H7 (cell line): ENCODE measurements at places on chromosomes 4 and X. TPM values are rescaled to one million over a fixed set of nuclear protein-coding genes. Genes with fewer than 3 reads are reported as not detected.
A peak's percentile ranks its signal among the peaks of the same experiment; 100 is the strongest.

- no peak for DNase-seq
Observed at GRCh38 chr4:159150396-159150795, 47.5 kb downstream of the RAPGEF2 start.

DNA sequence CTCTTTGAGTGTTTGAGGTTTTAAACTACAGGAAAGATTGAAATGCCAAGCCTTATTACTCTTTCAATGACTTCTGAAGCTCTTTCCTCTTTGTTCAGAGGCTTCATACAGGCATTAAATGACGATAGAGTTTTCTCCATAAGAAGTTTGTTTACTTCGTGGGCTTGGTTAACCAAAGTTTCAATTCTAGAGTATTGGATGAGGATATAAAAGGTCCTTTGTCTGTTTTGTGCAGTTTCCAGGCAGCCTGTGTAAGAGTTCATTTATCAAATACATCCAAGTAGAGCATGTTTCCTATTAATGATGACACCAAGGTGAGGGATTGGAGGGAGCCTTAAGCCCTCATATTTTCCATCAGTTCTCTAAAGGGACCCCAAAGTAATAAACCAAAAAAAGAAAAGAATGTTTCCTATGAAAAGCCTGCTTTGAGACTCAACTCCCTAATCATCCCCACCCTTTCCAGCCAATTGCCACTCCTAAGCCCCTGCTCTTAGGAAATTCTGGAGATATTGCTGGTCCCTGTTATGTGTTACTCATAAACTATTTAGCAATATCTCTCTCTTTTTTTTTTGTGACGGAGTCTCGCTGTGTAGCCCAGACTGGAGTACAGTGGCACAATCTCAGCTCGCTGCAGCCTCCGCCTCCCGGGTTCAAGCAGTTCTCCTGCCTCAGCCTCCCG is 106.2 kb upstream of the IL13RA1 start:
- DNase-seq: no peak

GRCh38 chr4:101157415-101158133 is 189.8 kb downstream of the PPP3CA start:
- no peak for DNase-seq

GRCh38 chr4:155787113-155787710 is 28.4 kb downstream of the GUCY1B1 start:
- DNase-seq: peak; percentile 47

- DNase-seq: no peak
Observed at GRCh38 chr4:185830263-185830994, 18.4 kb upstream of the SORBS2 start.

DNA sequence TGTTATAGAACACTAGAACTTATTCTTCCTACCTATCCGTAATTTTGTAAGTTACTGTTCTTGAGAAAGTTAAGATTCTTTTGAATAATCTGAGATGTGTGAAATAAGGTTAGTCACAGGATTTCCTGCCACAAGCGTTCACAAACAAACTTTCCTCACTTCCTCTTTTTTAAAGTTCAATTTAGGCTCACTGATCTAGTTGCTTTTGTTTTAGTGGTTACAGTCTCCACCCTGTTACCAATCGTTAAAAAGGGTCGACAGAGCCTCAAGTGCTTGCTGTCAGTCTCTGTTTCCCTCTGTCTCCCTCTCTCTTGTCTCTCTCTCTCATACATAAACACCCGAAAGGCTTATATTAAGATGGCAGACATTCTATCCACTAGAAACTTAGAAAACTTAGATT is 35.9 kb upstream of the STK26 start:
- no peak for DNase-seq

DNA sequence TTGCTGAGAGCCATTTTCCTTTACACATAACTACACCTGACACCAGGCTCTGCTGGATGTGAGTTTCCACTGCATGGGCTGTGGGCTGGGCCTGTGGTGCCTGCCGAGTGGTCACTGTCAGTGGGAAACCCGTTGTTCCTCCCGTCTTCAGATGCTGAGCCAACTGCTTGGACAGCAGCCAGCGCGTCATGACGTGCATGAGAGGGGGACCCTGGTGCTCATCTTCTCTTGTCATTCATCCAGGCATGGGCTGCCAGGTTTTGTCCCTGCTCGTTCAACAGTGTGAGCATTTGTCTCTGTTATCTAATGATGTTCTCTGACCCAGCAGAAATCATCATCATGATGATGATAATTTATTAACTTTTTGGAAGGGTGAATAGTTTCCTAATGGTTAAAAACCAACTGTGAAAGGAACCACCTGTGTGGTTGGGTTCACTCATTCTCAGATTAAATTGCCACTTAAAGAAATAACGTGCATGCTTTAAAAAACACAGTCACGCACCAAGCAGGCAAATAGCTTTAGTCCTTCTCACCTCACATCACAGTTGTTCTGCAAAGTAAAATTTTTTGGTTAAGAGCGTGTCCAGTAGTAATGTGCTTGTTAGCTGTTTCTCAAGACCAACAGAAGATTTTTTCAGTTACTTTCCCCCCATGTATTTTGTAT is 19.9 kb upstream of the CLDN34 start:
- no peak for DNase-seq

GRCh38 chr4:26809811-26810210 is 50.8 kb upstream of the STIM2 start:
- no peak for DNase-seq

DNA sequence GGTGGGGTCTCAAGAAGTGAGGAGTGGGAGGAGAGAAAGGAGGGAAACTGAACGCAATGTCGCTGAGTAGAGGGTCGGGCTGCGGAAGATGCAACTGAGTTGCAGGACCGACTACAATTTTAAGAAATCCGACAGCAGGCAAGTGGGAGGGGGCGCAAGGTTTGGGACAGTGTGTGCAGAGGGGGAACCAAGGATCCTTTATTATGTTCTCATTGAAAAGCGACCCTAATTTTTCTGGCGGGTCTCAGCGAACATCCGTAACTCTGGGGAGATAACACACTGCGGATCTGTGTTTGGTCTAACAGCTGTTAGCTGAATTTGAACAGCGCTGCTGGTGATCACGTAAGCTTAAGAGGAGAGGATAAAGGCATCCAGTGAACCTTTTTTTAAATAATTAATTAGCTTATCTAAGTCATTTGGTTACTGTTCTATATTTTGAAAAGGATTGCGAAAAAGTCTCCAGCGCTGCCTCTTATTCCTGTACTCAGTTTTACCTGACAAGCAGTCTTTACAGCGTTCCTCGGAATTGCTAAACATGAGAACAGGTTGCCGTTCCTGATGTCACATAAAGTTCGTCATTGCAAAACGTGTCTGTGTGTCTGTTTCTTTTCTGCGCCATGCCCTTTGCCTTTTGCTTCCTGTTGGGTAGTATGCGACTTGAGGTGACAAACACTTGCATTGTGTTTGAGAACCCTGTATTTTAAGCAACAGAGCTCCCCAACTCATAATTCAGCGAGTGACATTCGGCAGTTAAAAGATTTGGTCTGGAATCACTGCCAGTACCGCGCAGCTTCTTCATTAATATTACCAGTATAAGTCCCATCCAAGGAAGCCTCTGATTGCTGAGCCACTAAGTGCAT is 1.3 kb downstream of the HTR2C start:
- DNase-seq: no peak

- DNase-seq: no peak
Observed at GRCh38 chr4:147821555-147821954, 89.7 kb downstream of the ARHGAP10 start.

DNA sequence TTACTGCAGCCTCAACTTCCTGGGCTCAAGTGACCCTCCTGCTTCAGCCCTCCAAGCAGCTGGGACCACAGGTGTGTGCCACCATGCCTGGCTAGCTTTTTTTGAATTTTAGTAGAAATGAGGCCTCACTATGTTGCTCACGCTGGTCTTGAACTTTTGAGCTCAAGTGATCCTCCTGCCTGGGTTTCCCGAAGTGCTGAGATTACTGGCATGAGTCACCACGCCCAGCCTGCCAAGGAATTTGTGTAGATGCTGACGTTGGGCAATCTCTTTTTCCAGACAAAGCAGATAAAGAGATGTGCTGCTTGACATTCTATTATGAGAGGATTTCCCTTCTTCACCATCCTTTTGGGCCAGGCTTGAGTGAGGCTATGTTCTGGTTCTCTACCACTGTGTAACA is 254.5 kb upstream of the RPS6KA3 start:
- no peak for DNase-seq

GRCh38 chrX:77087529-77088169 is 359.5 kb upstream of the FGF16 start:
- no peak for DNase-seq

- DNase-seq: no peak
Observed at GRCh38 chr4:105878668-105879067, 16.6 kb upstream of the NPNT start.

DNA sequence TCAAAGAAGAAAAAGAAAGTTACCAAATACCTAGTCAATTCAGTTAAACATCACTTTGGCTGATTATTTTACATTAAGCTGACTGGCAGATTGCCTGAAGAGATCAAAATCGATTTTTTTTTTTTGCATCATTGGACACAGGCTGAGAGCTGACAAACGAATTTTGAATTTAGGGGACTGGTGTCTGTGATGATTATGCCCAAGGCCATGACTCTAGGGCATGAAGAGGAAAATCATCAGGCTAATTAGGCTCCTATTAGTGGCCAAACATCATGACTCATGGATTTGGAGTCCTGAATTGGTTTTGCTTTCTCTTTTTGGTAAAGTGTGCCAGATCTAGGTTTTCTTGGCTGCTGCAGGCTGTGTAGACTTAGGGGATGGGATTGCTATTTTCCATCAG is 829.3 kb upstream of the LCORL start:
- no peak for DNase-seq

- no peak for DNase-seq
Observed at GRCh38 chr4:5721923-5722322, 10.9 kb downstream of the EVC start.

- DNase-seq: no peak
Observed at GRCh38 chrX:148620023-148620422, 119.6 kb downstream of the AFF2 start.

GRCh38 chr4:68864438-68865187 is 48.8 kb downstream of the UGT2B10 start:
- DNase-seq: no peak

DNA sequence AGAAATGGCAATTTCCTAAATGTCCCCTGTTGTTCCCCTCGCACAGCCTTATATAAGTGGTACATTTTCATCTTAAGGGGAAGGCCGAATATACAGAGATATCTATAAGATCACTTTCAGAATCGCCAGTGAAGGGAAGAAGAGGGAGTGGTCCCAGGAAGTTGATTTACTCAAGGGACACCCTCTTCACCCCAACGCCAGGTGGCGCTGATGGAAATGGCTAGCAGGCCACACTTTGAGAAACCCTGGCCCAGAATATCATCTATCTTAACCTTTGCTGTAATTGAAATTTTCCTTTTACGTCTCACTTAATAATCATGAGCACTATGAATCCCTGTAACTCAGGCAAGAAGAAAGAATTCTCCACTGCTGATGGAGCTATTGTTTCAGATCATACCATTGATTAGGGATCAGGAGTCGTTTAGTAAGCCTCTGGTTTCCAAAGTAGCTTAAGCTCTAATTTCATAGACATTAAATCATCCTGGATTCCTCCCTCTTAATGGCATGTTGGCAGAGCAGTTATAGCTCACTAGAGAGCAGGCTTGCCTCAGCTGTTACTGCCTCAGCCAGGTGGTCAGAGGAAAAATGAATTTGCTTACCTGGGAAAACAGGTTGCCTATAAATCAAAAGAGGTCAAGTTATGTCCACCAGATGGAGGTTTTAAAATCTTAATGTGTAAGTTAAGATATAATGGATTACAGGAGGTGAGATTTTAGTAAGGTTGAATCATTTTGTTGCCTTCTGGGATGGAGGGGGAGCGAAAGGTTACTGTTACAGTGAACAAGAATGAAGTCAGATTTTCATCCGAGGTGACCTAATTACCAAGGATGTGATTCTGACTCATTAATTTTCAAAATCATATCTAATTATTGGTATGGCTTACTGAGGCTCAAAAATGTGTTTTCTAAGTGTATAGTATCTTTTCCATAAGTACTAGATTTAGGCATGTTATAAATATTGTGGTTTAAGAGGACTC is 941.2 kb upstream of the TENM3 start:
- no peak for DNase-seq

GRCh38 chr4:98577956-98578355 is 80.5 kb downstream of the TSPAN5 start:
- no peak for DNase-seq

PRR32 gene
- total RNA-seq: not detected in 2 replicates

CPLX1 gene
- 0.15 and 0.62 TPM in 2 replicates for total RNA-seq

SATL1 gene
- 0.03 and 0.11 TPM in 2 replicates for total RNA-seq

SYN1 gene
- 0.81 and 2.1 TPM in 2 replicates for total RNA-seq

FAM53A gene
- total RNA-seq: 7.4 and 24.5 TPM in 2 replicates

SMIM14 gene
- total RNA-seq: 30.3 and 60.0 TPM in 2 replicates

PRDM5 gene
- total RNA-seq: 17.3 and 25.4 TPM in 2 replicates

PDE5A gene
- 17.2 and 24.4 TPM in 2 replicates for total RNA-seq

EDNRA gene
- 1.1 and 1.4 TPM in 2 replicates for total RNA-seq

AKAP14 gene
- not detected in 2 replicates for total RNA-seq

UGT2A3 gene
- not detected in 2 replicates for total RNA-seq

PASD1 gene
- not detected in 2 replicates for total RNA-seq

DUSP21 gene
- not detected in 2 replicates for total RNA-seq
